ENCODE measurements at places on chromosomes 5 and 9.

GRCh38 chr5:94745786-94746730, 127.6 kb downstream of the SLF1 start:
- DNase-seq = no peak

DNA sequence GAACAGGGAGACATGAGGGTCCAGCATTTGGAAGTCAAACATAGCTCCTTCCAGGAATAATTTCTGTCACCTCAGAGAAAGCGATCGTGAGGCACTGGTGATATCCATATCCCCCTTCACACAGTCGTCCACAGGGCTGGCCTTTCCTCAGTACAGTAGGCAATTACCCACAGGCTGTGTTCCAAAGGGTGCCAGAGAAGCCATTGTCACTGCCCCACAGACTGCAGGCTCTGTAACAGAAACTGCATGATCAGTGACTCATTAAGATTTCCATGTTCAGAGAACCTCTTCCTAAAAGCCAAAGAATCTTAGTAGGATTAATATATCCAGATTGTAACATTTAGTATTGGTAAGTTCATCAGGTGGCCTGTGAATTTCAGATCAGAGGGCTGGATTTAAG, 127.6 kb downstream of the RPS23 start:
- no peak for DNase-seq

DNA sequence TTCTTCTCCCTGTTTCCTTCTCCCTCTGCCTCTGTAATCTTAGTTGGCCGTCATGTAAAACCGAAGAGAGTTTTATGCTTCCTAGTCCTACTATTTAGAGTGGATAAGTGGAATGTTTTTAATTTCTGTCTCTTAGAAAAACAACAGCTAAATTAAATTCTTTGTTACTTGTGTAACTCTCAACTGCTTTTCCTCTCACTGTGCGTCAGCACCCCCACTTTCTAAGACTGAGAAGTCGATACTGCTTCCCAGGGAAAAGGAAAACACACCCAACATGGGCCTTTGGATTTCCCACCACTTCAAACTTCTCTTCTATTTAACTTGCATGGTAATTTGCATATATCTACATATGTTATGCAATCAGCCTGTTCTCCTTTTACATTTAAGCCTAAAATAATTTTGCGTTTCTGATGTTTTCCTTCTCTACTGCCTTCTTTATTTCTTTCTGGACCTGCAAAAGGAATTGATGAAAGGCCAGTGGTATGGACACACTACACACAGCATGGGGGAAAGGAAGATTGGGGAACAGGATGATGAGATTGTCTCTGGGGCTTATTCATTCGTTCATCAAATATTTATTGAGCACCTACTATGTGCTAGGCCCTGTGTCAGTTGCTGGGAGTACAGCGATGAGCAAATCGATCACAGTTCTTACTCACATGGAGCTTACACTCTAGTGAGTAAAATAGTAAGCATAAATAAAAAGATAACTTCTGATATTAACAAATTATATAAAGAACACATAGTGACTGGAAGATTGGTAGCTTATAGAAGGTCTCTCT, 52.5 kb upstream of the CTNNA1 start:
- DNase-seq = no peak

DNA sequence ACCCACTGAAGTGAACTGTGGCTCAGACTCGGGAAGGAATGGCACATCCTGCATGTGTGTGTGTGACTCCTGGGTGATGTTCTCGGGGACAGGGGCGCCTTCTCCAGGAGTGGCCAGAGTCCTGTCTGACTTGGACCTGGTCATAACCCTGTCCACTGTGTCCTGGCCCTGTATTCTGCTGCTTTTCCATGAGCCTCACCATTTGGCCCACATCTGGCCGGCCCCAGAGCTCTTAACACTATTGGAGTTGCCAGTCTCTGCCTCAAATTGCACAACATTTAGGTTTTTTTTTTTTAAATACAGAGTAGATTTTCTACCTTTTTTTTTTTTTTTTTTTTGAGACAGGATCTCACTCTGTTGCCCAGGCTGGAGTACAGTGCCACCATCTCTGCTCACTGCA, 278.3 kb upstream of the TUT7 start:
- DNase-seq = no peak

GRCh38 chr5:136666970-136667620, 301.8 kb upstream of the TRPC7 start:
- no peak for DNase-seq

- no peak for DNase-seq
Observed at GRCh38 chr9:83599071-83599470, 23.9 kb upstream of the IDNK start.

DNA sequence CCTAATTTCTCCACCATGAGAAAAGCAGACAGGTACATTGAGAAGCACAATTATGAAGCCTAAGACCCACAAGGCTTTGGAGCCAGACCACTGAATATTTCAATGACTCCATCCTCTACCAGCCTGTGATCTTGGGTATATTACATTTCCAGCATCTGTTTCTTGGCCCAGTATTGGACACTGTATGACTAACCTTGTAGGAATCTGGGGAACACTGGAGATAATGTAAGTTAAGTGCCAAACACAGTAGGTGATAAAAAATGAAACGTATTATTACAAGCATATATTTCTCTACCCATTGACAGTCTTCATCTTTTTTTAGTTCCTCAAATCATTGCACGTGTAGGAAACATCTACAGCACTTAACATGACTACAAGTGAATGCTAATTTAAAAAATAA, 28.6 kb upstream of the FEM1C start:
- no peak for DNase-seq

GRCh38 chr5:109704282-109704952, 14.7 kb downstream of the MAN2A1 start:
- DNase-seq = no peak

DNA sequence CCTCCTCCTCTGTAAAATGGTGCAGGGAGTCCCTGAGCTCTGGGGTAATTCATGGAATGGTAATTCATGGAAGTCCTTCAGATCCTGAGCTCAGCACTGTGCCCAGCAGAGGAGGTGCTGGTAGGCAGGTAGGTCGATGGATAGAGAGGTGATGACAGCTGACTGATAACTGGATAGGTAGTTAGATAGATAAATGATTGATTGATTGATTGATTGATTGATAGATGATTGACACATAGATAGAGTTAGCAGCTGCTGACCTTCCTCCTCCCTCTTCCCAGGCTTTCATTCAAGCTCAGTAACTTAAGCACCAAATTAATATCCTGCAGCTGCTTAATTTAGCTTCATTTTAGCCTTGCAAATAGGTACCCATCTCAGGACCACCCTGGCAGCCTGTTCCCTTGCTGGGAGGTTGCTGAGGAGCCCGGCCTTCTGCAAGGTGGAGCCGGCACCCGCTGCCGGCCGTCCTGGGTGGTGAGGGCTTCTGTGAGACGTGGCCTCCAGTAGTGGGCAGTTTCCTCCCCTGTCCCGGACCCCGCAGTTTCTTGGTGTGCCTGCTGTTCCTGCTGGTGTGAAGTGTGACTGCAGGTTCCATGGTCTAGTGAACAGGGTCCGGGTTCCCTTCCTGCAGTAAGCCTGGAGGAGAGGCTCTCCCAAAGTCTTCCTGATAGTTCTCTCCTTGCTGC, 13.4 kb downstream of the OLFM1 start:
- DNase-seq = no peak

GRCh38 chr9:136840140-136840876, 2.0 kb upstream of the AJM1 start:
- no peak for DNase-seq

DNA sequence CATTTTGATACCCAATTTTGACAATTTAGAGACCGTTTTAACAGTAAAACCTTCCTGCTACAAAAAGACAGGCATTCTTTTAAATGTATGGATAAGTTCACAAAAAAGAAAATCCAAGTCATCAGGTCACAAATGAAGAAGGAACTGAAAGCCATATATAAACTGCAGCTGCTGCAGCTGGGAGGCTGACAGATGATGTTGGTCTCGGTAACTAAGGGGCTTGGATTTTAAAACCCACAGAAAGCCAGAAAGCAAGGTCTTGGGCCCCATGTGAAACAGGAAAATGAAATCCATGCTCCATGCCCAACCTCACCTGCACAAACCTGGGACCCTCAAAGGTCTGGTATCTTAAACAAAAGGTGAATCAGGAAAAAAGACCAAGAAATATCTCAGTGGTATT, 15.7 kb upstream of the C5orf34 start:
- DNase-seq = no peak

DNA sequence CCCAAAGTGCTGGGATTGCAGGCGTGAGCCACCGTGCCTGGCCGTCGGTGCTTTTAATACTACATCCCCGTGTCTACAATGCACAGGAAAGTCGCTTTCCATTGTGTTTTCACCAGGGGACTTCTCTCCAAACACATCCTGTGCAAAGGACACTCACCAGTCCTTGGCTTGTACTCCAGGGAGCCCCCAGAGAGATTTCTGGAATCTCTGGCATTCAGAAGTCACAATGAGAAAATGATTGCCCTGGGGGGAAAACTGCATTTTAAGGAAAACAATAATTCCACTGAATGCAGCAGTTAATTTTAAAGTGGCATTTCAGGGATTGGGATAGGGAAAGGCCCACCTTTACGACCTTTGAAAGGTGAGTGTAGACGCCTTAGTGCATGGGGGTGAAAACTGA, 112.0 kb downstream of the ADAMTS16 start:
- no peak for DNase-seq

GRCh38 chr5:107428303-107428813, 242.4 kb downstream of the EFNA5 start:
- no peak for DNase-seq

DNA sequence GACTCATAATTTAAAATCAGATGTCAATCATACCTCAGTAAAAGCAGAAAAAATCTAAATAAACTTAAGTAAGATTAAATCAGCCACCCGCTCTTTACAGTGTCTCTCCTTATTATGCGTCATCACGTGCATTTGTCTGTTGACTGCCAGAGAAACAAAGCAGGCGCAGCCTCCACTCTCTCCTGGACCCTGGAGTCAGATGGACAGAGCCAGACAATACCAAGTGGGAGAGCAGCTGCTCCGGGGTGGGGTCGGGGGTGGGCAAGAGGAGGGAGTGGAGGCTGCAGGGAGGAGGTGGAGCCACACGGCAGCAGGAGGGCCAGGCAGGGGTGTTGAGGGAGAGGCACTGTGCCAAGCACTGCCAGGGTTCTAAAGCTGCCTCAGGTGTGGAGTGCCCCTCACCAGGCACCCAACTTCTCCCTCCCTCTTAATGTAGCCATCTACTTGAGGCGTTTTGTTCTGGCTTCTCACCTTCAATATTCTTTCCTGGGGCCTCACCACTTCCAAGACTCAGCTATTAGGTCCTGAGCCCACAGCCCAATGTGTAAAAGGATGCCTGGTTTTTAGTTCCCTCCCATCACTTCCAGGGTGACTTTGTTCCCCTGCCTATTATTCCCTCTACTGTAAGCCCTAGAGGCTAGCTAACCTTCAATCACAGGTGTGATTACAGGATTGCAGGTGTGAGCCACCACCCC, 96.3 kb downstream of the GLDC start:
- no peak for DNase-seq

DNA sequence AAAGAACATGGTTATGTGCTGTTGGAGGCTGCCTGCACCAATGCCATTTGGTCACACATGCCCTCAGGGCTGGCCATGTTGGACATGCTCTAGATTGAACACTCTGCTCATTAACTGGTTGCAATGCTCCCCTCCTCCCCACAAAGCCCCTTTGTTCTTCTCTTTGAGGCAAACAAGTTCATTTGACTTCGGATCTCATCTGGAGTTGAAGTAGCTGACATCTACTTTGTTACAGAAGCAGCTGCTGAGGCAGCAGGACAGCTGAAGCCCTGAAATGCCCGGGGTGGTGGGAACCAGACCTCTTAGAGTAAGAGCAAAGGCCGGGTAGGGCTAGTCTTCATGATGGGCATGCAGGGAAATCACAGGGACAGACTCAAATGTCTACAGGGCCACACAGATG, 123.5 kb downstream of the APBA1 start:
- no peak for DNase-seq

- no peak for DNase-seq
Observed at GRCh38 chr5:168174376-168174775, 117.1 kb upstream of the WWC1 start.

DNA sequence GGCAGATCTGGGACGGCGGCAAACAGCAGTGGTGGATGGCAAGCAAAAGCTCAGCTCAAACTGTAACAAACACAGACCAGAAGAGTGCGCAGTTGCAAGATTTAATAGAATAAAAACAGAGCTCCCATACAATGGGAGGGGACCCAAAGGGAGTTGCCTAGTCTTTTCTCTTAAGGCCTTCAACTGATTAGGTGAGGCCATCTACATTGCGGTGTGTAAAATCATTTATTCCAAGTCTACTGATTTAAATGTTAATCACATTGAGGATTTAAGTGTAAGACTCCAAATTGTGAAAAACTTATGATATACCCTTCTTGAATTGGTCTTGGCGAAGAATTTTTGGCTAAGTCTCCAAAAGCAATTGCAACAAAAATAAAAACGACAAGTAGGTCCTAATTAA, 21.6 kb upstream of the C1QTNF3 start:
- DNase-seq = no peak

- DNase-seq = no peak
Observed at GRCh38 chr9:90107726-90108655, 503.2 kb downstream of the GADD45G start.

- no peak for DNase-seq
Observed at GRCh38 chr5:103569313-103570060, 6.9 kb upstream of the NUDT12 start.

- no peak for DNase-seq
Observed at GRCh38 chr9:132806306-132806705, 71.8 kb downstream of the AK8 start.

DNA sequence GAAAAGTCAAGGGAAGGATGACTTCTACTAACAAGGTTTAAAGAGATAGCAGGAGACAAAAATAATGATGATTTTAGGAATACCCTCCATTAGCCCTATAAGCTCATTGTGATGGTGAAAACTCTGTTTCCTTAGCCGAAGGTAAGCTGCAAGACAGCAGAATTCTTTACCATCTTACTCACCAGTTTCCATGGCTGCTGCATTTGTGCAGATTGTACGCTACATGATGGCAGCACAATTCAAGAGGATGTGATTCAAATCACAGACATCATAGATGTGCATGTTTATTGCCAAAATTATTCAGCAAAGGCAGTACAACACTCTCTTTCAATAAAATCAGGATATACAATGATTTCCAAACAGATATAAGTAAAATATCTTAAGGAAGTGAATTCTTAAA, 175.6 kb downstream of the SPATA31D1 start:
- DNase-seq = no peak

DNA sequence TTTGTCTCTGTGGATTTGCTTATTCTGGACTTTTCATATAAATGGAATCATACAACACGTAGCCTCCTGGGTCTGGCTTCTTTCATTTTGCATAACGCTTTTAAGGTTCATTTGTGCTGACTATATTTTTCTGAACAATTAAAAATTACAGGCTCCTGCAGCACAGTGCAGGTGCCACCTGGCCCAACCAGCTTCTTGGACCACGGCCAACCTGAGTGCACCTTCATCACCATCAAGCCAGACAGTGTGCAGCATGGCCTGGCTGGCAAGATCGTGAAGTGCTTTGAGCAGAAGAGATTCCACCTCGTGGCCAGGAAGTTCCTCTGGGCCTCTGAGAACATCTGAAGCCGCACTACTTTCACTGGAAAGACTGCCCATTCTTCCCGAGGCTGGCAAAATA, 53.5 kb upstream of the COL15A1 start:
- DNase-seq = no peak

GRCh38 chr5:74630453-74631066, 10.0 kb downstream of the ENC1 start:
- peak; percentile 77 for DNase-seq

GRCh38 chr9:123645126-123645525, 284.8 kb downstream of the DENND1A start:
- no peak for DNase-seq
